HCEC 1CT (cell line): ENCODE measurements at places on chromosomes 2 and 18.

DNA sequence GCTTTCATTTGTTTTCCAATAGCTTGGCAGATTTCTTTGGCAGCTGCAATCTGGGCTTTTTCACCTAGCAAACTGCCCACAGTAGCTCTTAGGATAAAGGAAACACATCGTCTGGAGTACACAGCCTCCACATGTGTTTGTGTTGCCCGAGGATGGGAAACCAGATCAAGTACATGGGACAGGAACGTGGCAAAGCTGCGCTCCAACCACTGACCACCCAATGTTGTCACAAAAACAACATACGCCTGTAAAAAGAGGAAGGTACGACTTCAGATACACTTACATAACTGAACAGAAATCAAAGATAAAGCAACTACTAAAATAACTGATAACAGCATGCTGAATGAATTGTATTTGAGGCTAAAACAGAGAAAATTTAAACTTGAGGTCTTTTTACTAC, 15.5 kb downstream of the HEATR5B start:
- DNase-seq, result no peak

GRCh38 chr2:603869-604268, 73.3 kb downstream of the TMEM18 start:
- no peak for DNase-seq

DNA sequence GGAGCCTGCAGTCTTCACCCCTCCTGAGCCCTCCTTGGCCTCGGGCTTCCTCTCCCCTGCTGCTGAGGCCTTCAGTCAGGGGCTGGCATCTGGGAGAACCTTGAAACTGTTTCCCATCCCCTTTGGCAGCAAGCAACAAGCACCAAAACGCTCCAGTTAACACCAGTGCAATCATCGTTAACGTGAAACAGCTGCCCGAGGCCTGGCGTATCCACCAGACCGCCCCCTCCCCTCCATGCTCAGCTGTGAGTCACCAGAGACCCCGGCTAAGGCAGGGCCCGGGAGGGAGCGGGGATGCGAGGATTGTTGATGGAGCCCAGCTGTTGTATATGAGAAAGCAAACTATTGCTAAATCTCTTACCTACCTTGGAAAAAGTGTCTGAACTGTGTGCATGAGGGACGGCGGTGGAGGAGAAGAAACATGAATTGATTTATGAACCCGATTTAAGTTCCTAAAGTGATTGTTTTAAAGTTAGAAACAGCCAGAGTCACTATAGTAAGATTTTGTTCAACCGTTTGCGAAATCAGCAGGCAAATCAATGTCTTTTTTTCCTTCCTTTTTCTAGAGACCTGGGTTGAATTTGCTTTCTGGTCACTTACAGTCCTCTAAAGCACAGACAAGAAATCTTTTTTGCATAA, 5.2 kb downstream of the ZFP36L2 start:
- peak; percentile 81 for DNase-seq

DNA sequence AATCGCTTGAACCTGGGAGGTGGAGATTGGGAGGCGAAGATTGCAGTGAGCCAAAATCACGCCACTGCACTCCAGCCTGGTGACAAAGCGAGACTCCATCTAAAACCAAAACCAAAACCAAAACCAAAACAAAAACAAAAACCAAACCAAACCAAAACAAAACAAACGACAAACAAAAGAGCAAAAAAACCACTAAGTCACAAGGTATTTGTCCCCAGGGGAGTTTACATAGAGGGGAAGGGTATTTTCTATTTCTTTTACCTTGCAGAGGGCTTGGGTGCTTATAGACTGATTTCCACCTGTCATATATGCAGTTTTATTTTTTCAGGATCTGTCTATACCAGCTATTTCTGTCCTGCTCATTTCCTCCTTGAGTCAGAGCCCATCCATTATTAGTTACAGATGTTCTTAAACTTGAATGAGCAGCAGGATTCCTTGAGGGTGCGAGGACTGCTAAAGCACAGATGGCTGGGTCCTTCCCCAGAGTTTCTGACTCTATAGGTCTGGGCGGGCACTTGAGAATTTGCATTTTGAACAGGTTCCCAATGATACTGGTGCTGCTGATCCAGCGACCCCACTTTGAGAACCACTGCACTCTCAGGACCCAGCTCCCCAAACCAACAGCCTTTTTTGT, 102.2 kb upstream of the UXS1 start:
- no peak for DNase-seq

- peak; percentile 16 for DNase-seq
Observed at GRCh38 chr18:21741562-21742314, 1.1 kb downstream of the MIB1 start.

GRCh38 chr2:143384111-143384510, 254.9 kb downstream of the ARHGAP15 start:
- no peak for DNase-seq

- no peak for DNase-seq
Observed at GRCh38 chr2:181552808-181553207, 95.6 kb downstream of the ITGA4 start.

- peak; percentile 20 for DNase-seq
Observed at GRCh38 chr18:74645679-74646078, 48.0 kb downstream of the ZNF407 start.

- peak; percentile 48 for DNase-seq
Observed at GRCh38 chr2:127410871-127411652, 7.2 kb upstream of the PROC start.

DNA sequence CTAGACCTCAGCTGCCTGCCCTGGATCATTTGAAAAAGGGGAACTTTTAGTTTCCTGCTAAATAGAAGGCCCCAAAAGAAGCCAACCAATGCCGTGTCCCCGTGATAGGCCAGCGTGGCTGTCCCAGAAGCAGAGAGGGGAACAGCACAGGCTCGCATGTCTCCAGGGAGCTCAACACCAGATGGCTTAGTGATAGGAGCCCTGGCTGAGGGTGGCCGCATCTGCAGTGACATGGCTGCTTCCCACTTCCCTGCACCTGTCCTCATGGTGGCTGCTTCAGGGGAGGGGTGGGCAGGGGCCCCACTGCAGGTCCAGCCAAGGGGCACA, 79.6 kb downstream of the MBP start:
- DNase-seq, result no peak

GRCh38 chr2:168684921-168685599, 117.4 kb upstream of the NOSTRIN start:
- DNase-seq, result no peak

- no peak for DNase-seq
Observed at GRCh38 chr2:24886126-24886501, 33.9 kb downstream of the ADCY3 start.

DNA sequence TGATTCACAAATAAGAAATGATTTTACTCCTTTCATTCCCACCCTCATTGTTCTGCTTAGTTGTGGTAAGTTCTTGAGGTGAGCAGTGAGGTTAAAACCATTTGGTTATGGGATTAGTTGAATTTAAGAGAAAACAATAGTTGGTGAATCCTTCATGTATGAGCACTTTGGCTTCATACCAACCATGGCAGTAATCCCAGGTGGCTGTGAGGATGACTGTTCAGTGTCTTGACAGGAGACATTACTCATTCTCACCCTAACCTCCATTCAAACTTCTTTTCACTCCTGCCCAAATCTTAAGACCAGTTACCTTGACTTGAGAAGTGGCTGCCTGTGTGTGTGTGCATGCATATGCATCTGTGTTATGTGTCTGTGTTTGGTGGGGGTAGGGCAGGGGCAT, 143.1 kb downstream of the SETBP1 start:
- no peak for DNase-seq

GRCh38 chr2:138620431-138620830, 118.9 kb downstream of the SPOPL start:
- DNase-seq, result no peak

DNA sequence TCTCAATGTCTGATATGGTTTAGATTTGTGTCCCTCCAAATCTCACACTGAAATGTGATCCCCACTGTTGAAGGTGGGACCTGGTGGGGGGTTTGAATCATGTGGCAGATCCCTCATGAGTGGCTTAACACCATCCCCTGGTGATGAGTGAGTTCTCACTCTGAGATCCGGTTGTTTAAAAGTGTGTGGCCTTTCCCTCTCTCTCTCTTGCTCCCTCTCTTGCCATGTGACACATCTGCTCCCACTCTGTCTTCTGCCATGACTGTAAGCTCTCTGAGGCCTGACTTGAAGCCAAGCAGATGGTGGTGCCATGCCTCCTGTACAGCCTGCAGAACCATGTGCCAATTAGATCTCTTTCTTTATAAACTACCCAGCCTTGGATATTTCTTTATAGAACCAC, 108.8 kb downstream of the RBMS1 start:
- DNase-seq, result no peak

- DNase-seq, result no peak
Observed at GRCh38 chr2:20139407-20140172, 85.3 kb downstream of the SDC1 start.

GRCh38 chr2:142223309-142223708, 92.5 kb upstream of the LRP1B start:
- DNase-seq, result no peak

DNA sequence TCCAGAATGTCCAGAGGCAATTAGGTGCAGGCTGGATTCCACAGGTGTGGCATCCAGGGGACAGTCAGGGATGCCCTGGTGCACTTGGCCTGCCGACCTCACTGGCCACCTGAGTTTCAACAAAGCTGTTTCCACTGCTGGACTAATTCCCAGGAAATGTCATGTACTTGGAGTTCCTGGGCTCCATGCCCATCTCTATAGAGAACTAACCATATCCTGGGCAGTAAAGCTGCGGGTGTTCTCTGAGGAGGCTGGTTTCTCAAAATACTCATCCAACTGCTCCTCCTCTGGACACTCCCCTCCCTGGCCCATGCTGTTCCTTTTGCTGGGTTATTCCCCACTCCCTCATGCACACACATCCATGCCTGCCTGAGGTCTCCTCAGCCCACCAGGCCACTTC, 161.9 kb upstream of the SKOR2 start:
- DNase-seq, result peak; percentile 1

GRCh38 chr2:222052934-222053367, 245.8 kb downstream of the PAX3 start:
- DNase-seq, result no peak
